Stimulated activated naive CD4-positive, alpha-beta T cell (primary cell): ENCODE measurements at places on chromosomes 1 and 21.

DNA sequence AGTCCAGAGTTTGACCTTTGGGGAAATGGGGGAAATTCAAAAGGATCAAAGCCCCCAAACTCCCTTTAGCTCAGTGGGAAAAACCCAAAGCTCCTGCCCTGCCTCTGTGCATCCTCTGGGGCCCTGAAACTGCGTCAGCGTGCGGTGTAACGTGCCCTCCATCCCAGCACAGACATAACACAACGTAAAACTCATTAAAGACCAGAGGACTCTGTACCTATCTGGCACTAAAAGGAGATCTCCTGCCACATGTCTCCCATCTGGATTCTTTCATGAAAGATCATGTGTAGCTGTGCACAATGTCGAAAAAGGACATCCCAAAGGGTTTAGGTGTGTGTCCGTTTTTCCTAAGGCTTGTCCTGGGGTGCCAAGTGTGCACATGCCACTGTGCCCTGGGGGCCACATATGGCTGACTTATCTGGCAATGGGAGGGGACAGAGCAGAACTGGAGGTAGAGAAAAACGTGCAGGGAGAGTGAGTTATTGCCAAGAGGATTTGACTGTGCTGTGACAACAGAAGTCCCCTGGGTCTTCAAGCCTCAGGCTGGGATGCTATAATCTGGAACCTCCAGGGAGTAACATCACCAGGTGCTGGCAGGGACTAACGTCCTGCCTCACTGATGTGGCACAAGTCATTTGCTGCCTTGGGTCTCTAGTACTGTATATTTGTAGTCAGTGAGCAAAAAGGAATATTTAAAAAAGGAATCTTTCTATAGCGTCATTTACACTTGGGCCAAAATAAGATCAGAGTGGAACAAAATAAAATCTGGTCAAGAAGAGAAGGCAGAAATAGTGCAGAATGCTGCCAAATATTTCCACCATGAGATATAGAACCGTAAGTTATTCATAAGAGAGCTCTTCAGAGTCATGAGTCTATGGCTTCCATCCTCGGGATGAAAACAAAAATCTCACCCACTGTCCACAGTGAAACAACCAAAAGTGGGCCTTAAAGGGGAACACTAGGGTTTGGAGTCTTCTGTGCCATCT, 52.3 kb downstream of the ITPKB start:
- DNase-seq = no peak

GRCh38 chr1:216944864-216945510, 221.8 kb upstream of the ESRRG start:
- no peak for DNase-seq

DNA sequence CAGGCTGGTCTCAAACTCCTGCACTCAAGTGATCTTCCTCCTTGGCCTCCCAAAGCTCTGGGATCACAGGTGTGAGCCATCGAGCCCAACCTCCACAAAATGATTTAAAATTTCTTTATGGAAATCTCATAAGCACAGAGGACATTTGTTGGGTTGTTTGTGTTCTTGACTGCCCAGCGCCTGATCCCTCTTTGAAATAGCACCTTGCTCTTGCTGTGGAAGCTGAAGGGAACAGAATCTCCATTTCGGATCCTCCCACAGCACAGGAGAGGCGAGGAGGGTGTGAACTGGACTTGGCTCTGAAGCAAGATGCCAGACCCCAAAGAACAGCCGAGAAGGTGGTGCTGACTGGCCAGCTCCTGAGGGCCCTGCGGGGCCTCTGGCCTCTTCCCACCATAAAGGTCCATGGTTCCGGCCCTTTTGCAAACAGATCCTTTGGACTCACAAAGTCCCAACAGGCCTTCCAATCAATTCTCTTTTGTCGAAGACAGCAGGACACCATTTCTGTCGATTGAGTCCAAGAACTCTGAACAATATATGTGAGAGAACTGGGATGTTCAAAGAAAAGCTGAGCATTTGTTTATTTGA, 45.6 kb upstream of the COA6 start:
- no peak for DNase-seq

DNA sequence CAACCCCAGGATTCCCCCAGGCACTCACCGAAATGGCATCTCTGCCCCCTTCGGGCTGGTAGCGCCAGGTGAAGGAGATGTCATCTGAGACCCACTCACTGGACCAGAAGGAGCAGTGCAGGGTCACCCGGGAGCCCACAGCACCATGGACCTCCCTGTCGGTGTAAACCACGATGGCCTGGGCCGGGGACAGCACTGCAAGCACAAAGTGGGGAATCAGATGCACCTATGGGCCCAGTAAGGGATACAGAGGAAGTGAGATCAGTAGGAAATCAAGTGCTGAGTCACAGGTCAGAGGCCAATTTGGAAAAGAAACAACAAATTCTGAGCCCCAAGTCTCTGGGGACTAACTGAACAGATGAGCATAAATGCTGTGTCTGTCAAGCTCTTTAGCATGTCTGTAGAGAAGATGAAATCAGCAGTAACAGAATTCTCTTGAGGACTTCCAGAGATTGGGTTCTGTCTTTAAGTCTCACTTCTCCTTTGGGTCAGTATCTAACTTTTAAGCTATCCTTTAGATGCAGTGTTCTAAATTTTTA, 2.5 kb downstream of the MPZ start:
- DNase-seq = no peak

DNA sequence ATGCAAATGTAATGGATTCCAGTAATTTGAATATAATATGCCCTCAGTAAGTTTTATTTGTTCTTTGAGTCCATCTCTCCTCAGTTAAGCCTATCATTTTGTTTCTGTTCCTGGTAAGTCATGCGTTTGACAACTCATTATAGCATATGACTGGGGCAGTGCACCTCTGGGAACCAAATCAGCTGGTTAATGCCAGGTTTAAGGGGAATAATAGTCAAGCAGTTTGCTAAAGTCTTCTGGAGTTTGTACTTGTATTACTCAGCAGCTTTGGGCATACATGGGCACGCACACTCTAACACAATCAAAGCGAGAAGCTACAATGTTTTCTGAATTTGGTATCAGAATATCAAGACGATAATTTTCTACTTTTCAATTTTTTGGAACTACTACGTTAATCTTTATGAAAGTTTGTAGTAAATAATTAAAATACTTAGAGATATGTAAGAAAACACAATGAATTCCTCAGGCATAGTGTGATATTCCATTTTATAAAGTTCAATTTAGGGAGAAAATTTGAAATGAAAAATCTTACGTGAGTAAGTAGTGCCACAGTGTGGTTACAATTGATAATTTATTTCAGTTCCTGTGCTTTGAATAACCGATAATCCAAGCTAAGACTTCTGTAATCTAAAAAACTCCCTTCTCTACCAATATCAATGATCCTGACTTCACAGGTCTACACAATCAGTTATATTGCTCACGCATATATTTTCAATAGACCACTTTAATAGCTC, 43.8 kb upstream of the KCTD3 start:
- no peak for DNase-seq

GRCh38 chr1:90198616-90199332, 203.9 kb downstream of the ZNF326 start:
- DNase-seq = no peak

- DNase-seq = no peak
Observed at GRCh38 chr21:45317398-45318145, 29.9 kb upstream of the POFUT2 start.

DNA sequence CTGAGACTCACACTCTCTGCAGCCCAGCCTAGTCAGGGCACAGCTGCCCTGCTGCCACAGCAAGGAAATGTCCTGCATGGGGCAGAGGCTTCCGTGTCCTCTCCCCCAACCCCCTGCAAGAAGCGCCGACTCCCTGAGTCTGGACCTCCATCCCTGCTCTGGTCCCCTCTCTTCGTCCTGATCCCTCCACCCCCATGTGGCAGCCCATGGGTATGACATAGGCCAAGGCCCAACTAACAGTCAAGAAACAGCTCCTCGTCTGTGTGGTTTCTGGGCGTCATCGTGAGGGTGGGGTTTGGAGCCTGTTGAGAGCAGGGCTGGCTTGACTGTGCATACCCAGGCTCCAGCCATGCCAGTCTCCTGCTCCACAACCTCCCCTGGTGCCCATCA, 19.5 kb downstream of the FAAH start:
- no peak for DNase-seq

GRCh38 chr1:25099343-25099951, 132.9 kb downstream of the SYF2 start:
- no peak for DNase-seq

DNA sequence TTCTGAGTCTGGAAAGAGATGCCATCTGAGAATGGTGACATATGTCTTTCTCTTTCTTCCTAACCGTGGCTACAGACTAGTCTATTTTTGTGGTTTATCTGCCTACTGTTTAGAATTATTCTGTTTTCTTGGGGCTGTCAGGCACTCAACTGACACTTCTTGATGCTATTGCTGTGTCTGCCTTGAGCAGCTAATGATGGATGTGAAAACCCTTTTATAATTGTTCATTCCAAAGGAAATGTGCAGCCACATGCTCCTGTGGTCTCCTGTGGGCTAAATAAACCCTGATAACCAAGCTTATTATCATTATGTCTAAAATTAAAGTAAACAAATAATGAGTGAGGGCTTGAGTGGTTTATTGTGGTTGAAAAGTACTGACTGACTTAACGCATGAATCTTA, 52.7 kb upstream of the CXADR start:
- no peak for DNase-seq

- DNase-seq = no peak
Observed at GRCh38 chr1:111907321-111907720, 82.1 kb downstream of the KCND3 start.

DNA sequence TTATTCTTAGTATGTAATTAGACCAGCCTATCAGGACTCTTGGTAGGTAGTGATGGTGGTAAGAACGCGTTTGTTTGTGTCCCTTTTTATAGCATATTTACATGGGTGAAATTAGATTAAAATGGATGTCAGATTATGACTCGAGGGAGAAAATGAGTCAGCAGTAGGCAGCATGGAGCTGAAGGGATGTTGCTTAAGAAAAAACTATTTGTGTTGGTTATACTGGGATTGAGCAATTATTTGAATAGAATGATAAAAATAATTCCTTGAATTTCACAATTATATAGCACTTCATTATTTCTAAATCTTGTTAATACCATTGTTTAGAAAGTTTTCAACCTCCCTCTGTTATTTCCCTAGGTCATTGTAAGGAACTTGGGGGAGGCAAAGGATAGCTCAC, 348.8 kb downstream of the RYR2 start:
- DNase-seq = no peak

GRCh38 chr1:181117648-181118449, 29.3 kb downstream of the IER5 start:
- DNase-seq = no peak
